NCI-H1105 treated with DMSO at 0.1 percent for 48 hours (cell line): ENCODE measurements at places on chromosomes 11 and 22.

- peak; percentile 46 for DNase-seq
Observed at GRCh38 chr11:72223615-72224563, 678 bp upstream of the INPPL1 start.

GRCh38 chr11:58727415-58727797 lies 4.3 kb downstream of the GLYAT start:
- no peak for DNase-seq

- DNase-seq: no peak
Observed at GRCh38 chr11:123258877-123259276, 63.8 kb upstream of the CLMP start.

DNA sequence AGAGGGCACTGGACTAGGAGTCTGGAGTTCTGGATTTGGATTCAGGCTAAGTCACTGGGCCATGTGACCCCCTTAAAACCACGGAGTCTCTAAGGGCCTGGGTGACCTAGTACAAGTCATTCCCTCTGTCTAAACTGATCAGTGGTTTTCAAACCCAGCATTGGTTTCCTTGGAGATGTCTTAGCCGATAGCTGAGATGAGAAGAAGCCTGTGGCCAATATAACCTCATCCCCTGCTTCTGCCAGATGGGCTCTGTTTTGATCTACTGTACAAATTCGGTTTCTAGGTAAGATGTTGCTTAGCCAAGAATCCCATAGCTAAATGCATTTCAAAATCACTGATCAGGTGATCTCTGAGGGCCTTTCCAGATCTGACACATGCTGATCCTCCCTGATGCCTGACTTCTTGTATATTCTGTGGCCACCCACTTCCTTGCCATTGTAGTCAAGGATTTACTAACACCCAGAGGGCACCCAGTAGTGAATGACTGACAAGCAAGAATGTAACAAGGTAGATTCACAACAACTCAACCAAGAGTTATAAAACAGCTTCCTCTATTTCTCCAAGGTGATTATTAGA lies 53.1 kb downstream of the GALNT18 start:
- no peak for DNase-seq

DNA sequence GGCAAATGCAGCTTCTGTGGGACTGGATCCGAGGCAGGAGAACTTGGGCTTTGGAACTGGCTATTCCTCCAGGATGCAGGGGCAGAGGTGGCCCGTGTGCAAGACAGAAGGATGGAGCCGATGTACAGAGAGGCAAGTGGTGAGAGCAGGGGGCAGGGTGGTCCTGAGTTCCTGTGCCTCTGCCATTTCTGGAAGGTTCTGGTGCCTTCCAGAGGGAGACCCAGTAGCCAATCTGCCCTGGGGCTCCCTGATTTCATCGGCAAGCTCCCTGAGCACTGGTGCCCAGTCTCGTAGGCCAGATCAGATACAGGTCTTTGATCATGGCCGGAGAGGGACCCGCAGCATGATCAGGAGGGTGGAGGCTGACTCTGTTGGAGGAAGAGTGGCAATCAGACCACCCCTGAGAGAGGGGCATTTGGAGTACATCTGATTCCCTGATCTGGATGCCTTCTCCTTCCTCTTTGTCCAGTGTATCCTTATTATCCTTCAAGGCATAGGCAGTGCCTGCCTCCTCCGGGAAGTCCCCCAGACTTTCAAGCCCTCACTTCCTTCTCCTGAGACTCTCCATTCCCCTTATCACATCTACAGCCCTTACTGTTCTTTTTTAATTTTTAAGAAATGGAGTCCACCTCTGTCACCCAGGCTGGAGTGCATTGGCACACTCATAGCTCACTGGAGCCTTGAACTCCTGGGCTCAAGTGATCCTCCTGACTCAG lies 9.7 kb downstream of the MRGPRD start:
- DNase-seq: no peak

DNA sequence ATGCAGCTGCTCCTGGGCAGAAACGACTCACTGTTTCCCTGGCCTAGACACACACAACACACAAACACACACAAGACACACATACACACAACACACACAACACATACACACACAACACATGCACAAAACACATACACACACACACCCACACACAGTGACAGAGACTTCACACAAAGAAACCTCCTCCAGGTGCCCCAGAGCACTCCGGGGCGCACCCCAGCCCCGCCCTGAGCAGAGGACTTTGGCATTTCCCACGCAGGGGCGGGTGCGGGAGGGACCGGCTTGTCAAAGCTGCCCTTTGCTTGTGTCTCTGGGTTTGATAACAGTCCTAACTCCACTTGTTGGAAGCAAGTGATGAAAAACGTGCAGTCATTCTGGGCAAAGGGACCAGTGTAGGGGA lies 6.5 kb downstream of the APOBEC3A start:
- no peak for DNase-seq

GRCh38 chr22:40782521-40782920 lies 36.6 kb downstream of the SLC25A17 start:
- no peak for DNase-seq

GRCh38 chr11:57316017-57316416 lies 8.7 kb downstream of the TNKS1BP1 start:
- no peak for DNase-seq

DNA sequence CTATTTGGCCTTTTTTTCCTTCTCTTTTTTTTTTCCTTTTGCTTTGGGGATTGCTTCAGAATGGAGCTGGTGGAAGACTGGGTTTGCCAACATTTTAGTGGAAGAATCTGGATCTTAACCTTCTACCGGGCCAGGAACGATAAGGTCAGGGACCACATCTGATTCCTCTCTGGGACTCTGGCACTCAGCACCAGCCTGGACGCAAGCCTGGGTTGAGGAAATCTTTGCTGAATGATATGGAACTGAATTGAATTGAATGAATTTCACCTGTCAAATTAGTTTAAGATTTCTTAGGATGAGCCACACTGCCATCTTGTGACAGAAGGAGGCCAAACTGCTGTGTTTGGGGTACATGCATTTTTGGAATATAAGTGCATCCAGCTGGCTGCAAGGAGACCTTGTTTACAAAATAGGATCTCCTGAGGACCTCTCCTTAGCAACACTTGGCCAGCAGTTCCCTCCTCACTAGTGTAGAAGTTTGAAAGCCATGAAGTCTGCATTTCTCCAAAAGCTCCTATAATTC lies 30.4 kb downstream of the TPBGL start:
- peak; percentile 37 for DNase-seq

- DNase-seq: no peak
Observed at GRCh38 chr11:70174547-70175235, 28.4 kb upstream of the FADD start.

GRCh38 chr11:113504071-113504470 lies 28.9 kb upstream of the DRD2 start:
- no peak for DNase-seq

DNA sequence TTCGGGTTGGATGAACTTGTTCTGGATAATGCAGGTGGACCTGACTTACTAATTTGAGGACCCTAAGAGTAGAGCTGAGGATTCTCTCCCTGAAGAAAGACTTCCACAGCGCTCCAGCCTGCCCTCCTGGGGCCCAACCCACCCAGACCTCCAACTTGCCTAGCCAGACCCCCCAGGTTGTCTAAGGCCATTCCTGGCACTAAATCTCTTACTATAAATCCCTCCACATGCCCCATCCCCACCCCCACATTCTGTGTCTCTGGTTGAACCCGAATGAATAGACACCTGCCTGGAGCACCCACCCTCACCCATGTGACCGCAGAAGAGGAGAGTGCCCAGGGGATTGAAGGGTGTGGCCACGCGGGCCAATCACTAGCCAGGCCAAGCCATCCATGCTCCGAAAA lies 1480.0 kb downstream of the TBC1D22A start:
- DNase-seq: no peak

DNA sequence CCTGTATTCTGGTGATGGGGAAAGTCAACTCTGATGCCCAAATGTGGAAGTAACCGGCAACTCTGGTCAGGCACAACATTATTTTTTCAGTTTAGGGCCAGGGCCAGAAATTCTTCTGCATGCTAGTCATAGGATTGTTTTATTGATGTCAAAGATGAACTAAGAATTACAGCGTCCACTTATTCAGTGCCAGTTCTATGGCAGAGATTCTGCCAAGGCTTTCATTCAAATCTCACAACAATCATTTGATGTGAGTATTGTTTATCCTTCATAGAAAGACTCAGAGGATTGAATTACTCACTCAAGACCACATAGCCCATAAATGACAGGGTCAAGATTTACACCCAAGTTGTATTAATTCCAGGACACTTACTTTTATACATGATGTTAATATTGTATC lies 87.7 kb downstream of the TMPRSS5 start:
- DNase-seq: no peak

DNA sequence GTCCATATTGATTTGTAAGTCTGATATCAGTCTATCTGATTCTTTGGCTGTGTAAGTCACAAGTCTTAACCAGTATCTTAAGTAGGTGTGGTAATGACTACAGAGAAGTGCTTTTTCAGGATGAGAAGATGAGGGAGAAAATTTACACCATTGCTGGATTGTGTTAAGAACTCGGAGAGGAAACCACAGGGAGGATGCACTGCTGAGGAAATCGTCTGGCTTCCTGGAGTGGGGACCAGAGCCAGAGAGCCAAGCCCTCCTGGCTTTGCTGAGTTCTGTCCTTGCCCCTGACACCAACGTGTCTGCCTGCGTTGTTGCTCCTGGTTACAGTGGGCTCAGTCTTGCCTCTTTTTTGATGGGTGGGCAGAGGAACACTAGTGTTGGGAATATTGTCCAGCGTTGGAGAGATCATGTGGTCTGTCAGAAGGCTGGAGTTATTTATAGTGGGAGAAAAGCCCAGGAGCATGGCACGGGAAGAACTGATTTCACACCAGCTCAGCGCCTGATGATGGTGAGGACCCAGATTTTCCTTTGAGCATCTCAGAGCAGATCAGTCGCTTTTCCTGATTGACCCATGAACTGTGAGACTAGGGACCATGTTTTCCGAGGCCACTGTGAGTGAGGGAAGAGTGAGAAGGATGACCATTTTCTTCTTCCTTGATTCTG lies 29.6 kb downstream of the MARK2 start:
- DNase-seq: no peak

GRCh38 chr11:20450829-20451228 lies 63.3 kb downstream of the PRMT3 start:
- no peak for DNase-seq
